NCI-H1417 treated with DMSO at 0.1 percent for 48 hours (cell line): ENCODE measurements at places on chromosomes 5 and 9.
A peak's percentile ranks its signal among the peaks of the same experiment; 100 is the strongest.

DNA sequence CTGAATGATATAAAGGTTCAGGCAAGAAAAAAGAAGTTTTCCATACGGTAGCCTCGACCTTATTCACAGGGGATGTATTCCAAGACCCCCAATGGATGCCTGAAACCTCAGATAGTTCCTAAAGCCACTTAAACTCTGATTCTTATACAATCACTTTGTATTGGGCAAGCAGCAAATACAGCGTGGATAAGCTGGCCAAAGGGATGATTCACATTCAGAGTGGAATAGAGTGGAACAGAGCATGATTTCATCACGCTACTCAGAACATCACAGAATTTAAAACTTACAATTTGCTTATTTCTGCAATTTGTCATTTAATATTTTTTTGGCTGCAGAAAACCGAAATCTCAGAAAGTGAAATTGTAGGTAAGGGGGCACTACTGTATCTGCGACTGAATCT lies 40.5 kb upstream of the CDH18 start:
- DNase-seq: no peak

GRCh38 chr9:69573651-69574050 lies 98.5 kb downstream of the APBA1 start:
- no peak for DNase-seq

DNA sequence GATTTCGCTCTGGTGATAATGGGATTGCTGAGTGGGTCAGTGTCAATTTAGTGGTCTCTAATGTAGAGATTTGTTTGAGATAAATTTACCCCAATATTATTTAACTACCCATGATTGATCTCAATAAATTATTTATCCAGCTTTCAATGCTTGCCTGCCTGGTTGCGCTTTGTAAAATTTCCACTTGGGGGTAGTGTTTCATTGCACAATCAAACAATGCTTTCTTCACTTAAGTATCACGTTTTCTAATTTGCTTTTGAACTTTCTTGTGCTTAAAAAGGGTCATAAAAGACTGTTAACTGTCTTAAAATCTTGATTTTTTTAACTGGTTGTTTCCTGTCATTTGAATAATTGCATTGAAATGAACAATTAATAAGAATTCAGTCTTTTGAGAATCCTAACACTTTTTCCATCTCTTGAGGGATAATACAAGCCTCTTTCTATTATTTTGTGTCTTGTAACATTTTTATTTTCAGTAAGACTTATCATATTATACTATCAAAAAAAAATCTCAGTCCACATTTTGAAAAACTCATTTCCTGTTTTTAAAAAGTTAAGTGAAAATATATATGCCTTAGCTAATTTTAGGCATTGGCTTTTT lies 18.7 kb downstream of the HSD17B4 start:
- DNase-seq: peak; percentile 11

GRCh38 chr5:131068893-131069643 lies 96.0 kb downstream of the HINT1 start:
- no peak for DNase-seq

DNA sequence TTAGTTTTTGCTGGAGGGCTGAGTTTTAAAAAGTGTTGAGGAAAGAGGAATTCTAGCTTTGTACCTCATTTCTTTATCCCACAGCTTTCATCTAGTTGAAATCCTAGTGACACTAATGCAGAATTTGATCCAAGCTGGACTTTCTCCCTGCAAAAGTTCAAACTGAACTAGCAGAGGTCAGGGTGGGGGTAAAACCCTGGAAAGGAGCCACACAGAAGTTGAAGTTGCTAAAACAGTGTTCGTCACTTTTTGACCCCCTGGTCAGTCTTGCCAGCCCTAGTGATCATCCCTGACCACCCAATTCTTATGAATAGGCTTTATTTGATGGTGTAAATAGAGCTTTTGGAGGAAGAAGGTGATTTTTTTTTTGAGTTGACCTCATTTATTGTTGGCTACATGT lies 390.4 kb downstream of the TMEM38B start:
- DNase-seq: no peak

- DNase-seq: no peak
Measured at GRCh38 chr9:92723801-92724323, 40.8 kb downstream of the BICD2 start.

DNA sequence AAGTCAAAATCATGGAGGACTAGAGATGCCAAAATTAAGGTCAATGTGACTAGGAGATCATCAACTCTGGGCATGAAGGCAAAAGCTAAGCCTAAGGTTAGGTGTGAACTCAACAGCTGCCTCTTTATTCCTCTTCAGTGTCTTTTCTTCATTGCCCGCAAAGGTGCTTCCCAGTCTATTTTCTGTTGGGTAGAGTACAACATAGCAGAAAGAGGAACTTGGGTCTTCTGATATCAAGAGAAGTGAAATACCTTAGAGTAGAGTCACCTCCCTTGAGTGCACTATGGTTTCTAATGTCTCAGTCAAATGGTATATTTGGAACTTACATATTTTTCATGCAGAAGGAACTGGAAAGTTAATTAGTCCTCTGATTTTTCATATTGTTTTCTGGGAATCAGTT lies 122.5 kb upstream of the GRIN3A start:
- no peak for DNase-seq

GRCh38 chr5:68848091-68848490 lies 245.7 kb upstream of the SLC30A5 start:
- no peak for DNase-seq

GRCh38 chr5:115246361-115246991 lies 16.2 kb downstream of the PGGT1B start:
- peak; percentile 22 for DNase-seq

DNA sequence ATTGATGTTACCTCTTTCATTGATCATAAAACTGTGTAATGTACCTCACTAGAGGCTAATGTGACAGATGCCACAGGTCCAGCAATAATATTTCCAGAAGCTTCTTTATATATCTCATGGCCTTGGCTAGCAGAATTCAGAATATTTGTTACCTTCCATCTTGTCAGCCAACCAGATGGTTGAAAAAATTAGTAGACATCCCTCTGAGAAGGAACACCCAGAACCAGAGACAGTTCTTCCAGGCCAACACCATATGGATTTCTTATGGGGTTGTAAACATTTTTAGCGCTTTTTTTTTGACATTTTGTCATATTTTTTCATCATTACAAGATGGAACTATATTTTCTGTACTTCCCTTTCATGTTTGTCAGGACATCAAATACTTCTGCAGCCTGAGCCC lies 278.7 kb upstream of the KLF9 start:
- DNase-seq: no peak

DNA sequence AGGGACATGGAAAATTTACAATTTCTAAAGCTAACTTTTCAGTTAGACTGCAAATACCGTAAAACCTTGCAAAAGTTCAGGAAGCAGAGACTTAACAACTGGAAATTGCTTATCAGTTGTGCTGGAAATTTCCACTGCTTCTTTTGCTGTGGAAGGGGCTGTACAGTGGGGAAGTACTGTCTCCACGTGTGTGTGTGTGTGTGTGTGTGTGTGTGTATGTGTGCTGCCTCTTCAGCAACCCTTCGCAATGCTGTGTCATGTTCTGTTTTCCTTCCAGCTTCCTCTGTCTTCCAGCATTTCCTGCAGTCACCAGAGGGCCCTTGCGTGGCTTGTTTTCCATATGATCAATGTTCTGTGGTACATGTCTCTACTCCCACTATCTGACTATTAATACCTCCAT lies 87.5 kb upstream of the RANBP3L start:
- DNase-seq: no peak
